ENCODE measurements at places on chromosomes 3 and 15.

DNA sequence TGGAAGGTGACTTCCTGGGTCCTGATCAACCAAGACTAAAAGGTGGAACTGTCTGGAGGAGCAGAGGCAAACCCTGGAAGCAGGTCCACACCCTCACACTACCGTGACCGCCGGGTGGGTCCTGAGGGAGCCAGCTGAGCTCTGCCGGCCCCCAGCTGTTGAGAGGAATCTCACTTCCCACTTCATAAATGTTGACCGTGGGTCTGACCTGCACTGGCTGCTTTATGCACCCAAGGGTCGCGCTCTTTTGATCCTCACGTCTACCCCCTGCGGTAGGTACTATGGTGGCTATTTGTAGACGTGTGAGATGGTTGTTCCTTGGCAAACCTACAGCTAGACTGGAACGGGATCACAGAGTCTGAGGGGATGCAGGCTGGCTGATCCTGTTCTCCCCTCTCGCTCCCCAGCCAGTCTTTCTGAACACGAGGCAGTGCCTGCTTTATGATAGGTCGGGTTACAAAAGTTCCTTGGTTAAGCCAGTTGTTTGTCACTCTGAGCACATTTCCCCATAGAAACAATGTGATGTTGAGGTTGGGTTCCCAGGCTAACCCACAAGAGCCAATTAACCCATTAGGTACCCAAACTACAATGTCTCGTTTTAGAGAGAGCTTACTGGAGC is 113.0 kb upstream of the ETV5 start:
- DNase-seq, result no peak

GRCh38 chr3:140247775-140248174 is 312.8 kb downstream of the CLSTN2 start:
- DNase-seq, result no peak

GRCh38 chr3:51373658-51374421 is 11.3 kb upstream of the MANF start:
- DNase-seq, result no peak

GRCh38 chr3:151011427-151011826 is 38.9 kb upstream of the CLRN1 start:
- no peak for DNase-seq

GRCh38 chr3:90005281-90005847 is 897.9 kb downstream of the EPHA3 start:
- no peak for DNase-seq

GRCh38 chr3:46076606-46077005 is 49.3 kb upstream of the XCR1 start:
- DNase-seq, result no peak

All from bone marrow (tissue), 2 donors.